ENCODE measurements at places on chromosomes 12 and 14.

DNA sequence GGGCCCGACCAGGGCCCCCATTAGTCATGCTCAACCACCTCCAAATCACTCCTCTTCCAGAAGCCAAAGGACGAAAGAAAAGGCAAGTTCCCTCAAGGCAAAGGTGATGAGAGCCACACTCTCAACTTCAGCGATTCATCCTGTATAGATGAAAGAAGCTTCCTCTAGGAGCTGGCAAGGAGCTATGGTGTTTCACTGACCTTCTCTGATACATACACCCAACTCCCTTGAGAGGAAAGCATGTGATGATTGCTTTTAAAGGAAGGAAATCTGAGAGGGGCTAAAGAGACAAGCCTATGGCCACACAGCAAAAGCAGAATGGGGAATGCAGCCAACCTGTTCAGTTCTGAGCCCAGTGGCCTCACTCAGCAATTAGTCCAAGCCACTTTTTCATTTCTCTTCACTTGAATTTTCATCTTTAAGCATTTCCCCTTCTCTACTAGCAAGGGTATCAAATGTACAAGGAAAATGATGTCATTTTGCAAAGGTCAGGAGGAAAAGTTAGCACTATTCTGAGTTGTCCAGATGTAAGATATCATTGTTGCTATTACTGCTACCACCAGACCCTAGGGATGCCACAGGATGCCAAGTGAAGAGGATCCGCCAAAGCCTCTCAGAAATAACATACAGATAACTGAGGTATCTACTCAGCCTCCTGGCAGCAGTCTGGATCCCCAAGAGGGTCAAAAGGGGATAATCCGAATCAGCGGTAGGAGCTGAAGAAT, 82.5 kb downstream of the MAP3K9 start:
- DNase-seq: no peak

- no peak for DNase-seq
Observed at GRCh38 chr14:74019408-74020137, 424 bp downstream of the BBOF1 start.

GRCh38 chr14:59711080-59711479, 134.5 kb upstream of the CCDC175 start:
- DNase-seq: no peak

GRCh38 chr12:108803428-108804105, 53.8 kb downstream of the SSH1 start:
- DNase-seq: peak; percentile 40

DNA sequence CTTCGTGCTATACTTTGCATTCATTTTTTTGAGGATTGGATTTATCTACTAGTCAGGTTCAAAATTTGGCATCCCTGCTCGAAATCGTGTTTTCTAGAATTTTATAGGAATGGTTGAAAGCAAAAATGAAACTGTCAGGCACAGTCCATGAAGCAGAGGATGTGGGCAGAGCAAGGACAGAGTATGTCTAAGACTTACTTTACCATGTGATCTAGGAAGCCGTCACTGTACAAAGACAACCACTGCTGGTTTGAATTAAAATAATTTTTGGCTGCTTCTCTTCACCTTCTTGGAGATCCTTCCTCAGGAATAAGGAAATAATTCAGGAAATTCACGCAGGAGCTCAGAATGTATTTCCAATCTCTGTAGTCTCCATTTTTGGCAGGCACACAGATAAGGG, 31.6 kb upstream of the SGPP1 start:
- no peak for DNase-seq

DNA sequence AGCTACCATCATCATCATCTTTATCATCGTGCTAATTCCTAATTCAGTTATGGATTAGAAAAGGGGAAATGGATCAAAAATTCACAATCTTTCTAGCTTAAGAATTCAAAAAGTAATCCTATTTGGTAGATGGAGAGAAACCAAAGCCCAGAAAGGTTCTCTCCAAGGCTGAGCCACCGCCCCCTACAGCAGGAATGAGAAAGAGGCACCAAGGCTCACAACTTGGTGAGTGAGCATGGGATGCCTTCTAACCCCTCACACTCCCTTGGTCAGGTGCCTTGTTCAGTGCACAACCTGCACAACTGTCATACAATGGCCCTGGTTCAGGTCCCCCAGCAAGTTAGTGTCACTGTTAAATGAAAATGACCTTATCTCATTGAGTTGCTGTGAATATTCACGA, 171.5 kb downstream of the ANO2 start:
- DNase-seq: no peak

DNA sequence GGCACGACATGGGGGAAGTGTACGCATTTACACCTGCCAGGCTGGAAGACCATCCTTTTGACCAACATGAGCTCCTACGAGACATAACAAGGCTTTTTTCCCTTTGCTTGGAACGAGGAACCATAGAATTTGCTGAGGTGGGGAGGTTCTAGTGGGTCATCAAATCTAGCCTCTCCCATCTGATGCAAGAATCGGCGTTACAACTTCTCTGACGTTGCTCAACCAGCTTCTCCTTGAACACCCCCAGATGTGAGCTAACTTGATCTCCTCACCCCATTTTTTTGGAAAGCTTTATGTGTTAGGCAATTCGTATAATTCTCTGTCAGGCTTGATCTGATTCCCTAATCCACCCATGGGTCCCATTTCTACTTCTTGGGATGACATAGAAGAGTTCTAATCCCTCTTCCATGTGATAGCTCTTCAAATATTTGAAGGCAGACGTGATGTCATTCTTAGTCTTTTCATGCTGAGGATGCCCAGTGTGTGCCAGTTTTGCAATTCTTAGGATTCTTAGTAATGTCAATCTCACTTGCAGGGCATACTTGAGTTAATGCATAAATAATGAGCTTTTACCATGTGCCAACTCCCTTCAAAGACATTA, 163.6 kb upstream of the PARP11 start:
- no peak for DNase-seq

GRCh38 chr12:131363393-131363792, 347.5 kb upstream of the SFSWAP start:
- no peak for DNase-seq

DNA sequence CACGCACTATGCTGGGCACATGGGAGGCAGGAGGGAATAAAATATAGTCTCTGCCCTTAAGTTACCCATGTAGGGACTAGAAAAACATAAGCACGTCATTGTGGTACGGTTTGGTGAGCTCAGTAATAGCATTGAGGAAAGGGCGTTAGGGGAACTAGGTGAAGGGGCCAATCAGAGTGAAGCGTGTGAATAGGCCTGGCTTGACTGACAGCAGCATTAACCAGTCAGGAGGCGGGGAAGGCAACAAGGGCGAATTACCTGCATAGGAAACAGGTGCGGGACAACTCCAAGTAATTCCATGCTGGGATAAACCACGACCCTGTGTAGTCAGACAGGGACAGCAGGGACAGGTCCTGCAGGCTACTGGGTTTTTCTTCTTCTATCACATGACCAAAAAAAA, 107.7 kb downstream of the UNC79 start:
- no peak for DNase-seq

- peak; percentile 58 for DNase-seq
Observed at GRCh38 chr12:113174461-113175384, 10.6 kb downstream of the DDX54 start.

DNA sequence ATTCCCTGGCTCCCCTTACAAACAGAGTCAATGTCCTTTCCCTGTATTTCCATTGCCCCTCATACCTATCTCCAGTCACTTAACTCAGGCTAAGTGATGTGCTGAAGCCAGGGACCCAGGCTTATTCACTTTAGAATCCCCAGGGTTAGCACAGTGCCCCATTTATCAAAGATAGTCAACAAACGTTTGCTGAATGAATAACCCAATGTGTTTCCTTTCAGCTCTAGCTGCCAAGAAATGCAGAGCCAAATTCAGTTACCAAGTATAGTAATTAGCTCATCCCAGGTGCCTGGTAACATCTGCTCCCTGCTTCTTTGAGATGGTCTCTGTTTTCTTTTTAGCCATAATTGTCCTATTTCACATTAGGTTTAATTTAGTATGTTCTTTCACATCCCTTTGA, 189.5 kb downstream of the PHLDA1 start:
- no peak for DNase-seq

- no peak for DNase-seq
Observed at GRCh38 chr14:61524211-61524806, 171.0 kb upstream of the HIF1A start.

- no peak for DNase-seq
Observed at GRCh38 chr14:75479770-75480600, 42.3 kb upstream of the BATF start.

DNA sequence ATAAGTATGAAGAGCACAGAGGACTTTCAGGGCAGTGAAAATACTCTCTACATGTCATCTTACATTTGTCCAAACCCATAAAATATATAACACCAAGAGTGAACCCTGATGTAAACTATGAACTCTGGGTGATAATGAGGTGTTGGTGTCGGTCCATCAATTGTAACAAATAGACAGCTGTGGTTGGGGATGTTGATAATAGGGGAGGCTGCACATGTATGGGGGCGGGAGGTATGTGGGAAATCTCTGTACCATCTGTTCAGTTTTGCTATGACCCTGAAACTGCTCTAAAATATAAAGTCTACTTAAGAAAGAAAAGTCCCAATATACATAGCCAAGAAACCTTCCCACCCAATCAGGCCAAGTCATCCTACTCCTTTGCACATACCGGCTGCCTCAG, 88.5 kb downstream of the GPR135 start:
- no peak for DNase-seq

- no peak for DNase-seq
Observed at GRCh38 chr12:25071366-25071765, 122.5 kb upstream of the BCAT1 start.

DNA sequence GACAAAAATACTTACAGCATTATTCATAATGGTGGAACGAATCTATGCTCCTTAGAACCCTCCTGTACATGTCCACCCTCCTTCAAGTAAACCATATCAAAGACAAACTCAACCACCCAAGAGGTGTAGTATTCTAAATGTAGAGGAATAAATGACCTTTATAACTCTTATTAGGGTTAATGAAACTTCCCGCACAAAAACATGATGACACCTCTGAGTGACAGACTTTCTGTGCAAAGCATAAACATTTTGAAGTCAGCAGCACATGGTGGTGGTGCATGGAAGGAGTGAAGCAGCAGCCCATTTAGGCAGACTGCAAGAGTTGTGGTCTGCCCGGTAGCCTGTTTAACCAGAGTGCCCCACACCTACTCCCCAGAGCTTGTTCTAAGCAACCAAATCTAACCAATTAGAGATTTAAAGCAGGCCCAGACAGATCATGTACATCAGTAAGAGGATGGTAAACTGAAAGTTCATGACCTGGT, 615 bp upstream of the ASB8 start:
- no peak for DNase-seq

GRCh38 chr12:89470741-89471509, 53.7 kb downstream of the GALNT4 start:
- no peak for DNase-seq

GRCh38 chr12:442235-442884, 17.4 kb upstream of the B4GALNT3 start:
- DNase-seq: no peak

DNA sequence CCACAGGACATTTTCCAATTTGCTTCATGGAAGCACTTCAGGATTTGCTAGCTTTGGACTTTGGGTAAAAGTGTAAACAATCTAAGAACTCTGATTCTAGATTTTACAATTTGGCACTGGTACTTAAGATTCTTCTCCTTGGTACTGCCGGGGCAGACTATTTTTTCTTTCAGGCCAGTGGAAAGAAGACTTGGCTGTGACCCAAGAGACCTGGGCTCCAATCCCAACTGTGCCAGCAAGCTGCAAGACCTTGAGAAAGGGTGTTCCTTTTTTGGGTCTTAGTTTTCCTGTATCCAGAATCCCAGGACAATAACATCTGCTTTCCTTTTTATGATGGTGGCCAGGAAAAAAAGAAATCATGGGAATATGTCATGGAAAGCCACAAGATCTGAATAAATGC, 148.1 kb upstream of the CRY1 start:
- no peak for DNase-seq

DNA sequence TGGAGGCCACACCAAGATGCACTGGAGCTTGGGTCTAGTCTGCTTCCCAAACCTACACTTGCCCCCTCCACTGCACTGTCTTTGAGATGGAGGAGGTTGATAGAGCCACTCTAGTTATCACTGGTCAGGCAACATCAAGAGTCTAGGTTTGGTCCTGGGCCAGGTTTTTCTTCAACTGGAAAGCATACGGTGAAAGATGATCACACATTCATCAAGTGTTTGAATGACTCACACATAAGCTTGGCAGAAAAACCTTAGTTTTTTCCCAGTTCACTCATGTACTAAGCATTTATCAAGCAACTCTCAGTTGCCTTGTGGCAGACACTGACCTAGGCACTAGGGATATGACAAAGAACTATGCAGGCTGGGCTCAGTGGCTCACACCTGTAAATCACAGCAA, 84.5 kb downstream of the PLEKHG3 start:
- DNase-seq: no peak

DNA sequence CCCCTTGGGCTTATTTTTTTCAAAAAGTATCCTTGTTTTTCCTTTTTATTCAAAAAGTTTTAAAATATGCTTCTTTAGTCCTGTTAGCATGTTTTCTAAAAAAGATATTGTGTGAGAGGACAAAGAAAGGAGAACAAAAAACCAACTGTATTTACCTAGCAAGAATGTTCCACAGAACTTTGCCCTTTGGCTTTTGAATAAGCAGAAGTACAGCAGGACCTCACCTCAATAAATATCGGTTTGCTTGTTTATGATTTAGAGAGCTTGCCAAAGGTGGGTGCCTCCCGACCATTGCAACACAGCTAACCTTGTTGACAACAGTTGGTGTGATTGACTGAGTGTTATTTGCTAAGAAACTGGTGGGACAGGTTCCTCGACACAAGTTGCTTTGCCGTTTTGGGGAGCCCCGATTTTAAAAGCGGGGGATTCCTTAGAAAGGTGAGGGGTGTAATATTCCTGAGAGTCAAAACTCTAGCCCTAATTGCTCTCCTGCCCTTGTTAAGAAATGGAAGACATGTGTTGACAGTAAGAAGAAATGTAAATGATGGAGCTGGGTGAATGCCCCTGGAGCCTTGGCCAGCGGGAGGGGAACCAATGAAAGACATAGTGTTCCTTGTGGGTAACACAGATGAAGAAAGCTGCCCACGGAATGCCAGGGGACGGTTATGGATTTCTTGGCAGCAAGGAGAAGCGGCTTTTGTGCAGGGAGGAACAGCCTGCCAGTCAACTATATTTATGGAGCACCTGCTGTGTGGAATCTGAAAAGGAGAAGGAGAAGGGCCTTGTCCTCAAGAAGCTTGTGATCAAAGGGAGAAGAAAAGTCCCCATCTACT, 13.7 kb downstream of the MYBPC1 start:
- DNase-seq: no peak

DNA sequence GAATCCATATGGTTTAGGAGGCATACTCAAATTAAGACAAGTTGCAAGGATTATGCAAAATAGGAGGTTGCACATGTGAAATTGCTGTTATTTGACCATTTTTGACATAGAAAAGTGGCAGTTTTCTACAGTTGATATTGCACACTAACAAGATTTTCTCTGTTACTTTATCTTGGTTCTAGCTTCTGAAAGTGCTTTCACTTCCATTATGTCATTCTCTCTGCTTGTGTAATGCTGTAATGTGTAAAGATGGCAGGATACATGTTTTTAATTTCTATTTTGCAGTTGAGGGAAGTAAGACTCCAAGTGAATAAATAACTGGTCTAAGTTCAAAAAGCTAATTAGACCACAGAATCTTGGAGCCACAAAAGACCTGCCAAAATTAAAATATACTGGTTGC, 60.6 kb downstream of the MYRFL start:
- DNase-seq: no peak
